Left forelimb (tissue), 1 donor: ENCODE measurements at places on chromosomes 5 and 9.

DNA sequence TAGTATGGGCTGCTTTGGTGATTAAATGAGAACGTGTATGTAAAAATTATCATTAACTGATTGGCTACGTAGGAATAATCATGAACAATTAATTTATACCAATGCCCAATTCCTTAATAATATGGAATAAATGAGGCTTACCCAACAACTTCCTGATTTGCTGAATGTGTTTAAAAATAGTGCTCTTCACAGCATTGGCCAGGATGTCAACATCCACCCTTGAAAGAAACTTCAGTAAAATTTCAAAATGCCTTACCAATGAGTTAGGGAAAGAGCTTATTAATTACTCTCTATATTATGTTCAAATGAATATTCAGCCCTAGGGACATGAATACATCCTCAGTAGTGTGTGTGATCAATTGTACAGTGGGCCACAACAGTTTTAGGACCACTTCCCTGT, 401.4 kb downstream of the PSAT1 start:
- no peak for DNase-seq

GRCh38 chr9:70551396-70551795, 136.9 kb upstream of the KLF9 start:
- no peak for DNase-seq

GRCh38 chr5:160833806-160834205, 18.2 kb downstream of the ATP10B start:
- DNase-seq, result no peak

- no peak for DNase-seq
Measured at GRCh38 chr9:124527781-124528180, 20.6 kb upstream of the NR5A1 start.

GRCh38 chr9:1732670-1733069, 282.5 kb upstream of the SMARCA2 start:
- DNase-seq, result no peak

GRCh38 chr5:15431923-15432322, 68.1 kb upstream of the FBXL7 start:
- no peak for DNase-seq

- DNase-seq, result no peak
Measured at GRCh38 chr5:15555176-15555575, 55.2 kb downstream of the FBXL7 start.

- DNase-seq, result no peak
Measured at GRCh38 chr5:8079056-8079455, 210.1 kb downstream of the MTRR start.
